ENCODE measurements at places on chromosomes 2 and 18.

DNA sequence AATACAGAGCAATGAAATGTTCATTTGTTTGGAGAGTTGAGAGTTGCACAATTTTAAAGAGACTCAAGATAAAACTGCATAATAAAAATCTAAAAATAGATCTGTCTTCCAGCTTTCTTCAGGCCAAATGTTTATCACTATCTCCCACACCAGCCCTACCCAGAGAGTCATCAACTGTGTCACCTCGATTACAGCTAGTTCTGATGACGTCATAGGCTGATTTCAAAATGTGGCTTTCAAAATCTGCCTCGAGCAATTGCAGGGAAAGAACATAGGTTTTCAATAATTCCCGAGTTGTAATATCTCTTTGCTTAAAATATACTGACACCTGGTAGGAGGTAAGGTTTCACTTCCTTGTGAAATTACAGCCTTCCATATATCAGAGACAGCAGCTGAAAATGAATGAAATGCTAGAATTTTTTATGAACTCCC is 677.6 kb upstream of the ID2 start:
- DNase-seq, result peak; percentile 38

- no peak for DNase-seq
Observed at GRCh38 chr18:7523772-7524171, 43.3 kb upstream of the PTPRM start.

GRCh38 chr2:190974629-190975361 is 39.2 kb downstream of the STAT1 start:
- DNase-seq, result no peak

DNA sequence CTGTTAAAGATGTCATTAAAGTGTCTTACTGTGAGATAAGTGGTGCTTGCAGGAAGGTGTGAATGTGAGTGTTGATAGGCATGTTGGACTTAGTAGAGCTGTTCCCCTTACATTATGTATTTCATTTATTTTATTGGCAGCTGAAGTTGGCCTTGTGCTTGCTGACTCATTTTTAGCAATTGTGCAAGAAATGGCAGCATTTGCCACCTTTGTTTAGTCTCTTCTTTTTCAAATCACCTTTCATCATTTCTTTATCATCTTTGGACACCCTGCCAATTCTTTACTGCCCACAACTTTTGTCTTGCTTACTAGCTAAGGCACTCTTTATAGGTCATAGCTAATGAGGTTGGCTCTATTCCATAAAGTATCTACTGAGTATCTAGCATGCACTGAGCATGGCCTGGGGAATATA is 130.3 kb upstream of the LYPD6 start:
- DNase-seq, result no peak

DNA sequence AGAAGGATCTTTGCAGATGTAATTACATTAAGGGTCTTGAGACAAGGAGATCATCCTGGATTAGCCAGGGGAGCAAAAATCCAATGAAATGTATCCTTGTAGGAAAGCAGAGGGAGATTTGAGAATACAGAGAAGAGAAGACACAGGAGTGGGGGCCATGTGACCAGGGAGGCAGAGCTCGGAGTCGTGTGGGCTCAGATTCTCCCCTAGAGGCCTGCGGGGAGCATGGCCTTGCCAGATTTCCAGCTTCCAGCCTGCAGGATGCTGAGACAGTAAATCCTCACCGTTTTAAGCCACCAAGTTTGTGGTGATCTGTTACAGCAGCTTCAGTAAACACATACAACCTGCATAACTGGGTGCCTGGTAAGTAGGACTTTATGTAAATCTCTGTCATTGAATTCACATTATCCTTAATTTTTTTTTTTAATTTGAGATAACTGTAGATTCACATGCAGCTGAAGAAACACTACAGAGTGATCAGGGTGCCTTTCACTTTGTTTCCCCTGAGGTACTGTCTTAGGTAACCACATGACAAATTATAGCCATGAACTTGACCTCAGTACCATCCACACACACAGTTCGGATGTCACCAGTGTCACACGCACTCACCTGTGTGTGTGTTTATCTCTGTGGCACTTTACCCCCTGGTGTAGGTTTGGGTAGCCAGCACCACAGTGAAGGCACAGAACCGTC is 138.4 kb upstream of the HDAC4 start:
- no peak for DNase-seq

DNA sequence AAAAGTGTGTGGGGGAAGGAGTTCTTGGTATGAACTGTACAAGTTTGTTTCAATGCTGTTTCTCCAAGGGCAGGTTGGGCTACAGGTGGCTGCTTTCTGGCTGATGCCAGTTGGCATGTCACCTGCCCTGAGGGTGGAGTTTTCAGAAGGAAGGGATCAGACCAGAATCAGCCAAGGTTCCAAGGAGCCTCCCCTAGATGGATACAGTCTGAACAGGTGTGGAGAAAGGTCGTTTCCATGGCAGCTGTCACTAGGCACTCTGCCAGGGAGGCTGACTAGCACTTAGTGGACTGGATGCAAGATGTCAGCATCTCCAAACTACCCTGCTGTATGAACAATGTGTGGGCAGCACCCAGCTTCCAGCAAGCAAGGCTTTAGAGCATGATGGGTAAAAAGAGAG is 444.4 kb upstream of the HNRNPA3 start:
- no peak for DNase-seq

DNA sequence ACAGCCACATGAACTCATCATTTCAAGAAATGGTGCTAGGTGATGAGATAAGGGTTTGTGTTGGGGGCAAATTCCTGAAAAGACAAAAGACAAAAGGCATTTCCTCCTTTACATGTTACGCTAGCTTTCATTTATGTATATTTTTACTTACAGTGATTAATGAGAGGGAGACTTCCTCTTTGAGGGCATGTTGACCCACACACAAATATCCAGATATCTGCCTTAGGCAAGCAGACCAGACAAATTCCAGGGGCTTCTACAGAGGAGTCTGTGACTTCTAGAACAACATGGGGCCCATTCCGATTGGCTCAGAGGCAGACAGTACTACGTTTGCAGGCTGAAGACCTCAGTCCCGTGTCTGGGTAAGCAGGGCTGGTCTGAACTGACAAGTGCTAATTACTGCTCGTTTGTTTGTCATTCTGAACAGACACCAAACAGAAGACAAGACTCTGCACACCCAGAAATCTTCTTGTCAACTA is 74.8 kb upstream of the ST6GAL2 start:
- no peak for DNase-seq

- DNase-seq, result no peak
Observed at GRCh38 chr18:35158728-35159450, 81.9 kb upstream of the ZNF397 start.

- DNase-seq, result no peak
Observed at GRCh38 chr18:38198956-38199355, 633.4 kb upstream of the CELF4 start.

GRCh38 chr18:48037481-48038271 is 107.2 kb upstream of the SMAD2 start:
- DNase-seq, result no peak

DNA sequence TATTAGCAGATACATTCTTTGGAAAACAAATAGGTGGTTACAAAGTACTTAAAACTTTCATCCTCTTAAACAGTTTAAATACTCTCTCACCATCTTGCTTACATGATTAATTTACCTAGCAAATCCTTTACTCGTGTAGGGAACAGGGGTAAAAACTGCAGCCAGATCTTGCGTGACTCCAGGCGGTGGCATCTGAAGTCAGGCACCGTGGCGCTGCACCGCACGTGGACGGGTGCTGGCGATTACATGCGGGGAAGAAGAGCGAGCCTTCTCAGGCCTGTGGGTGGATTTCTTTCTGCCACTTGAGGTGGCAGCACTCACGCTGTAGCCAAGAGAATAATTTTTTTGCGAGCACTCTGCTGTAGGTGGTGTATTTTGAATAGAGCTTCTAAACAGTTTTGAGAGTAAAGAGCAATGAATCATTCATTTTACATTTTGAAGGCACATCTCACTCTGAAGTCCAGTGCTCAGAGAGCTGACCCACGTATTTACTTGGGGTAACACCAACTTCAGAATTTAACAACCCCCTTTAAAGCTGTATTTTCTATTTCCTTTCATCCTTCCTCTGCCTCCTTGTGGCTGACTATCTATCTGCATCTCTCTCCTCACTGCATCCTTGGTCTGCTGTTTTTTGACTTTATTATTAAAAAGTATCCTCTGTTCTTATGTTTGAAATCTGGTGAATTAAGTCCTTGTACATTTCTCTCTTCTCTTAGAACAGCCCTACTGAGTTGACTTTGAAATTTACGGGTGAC is 68.9 kb downstream of the EPAS1 start:
- no peak for DNase-seq

DNA sequence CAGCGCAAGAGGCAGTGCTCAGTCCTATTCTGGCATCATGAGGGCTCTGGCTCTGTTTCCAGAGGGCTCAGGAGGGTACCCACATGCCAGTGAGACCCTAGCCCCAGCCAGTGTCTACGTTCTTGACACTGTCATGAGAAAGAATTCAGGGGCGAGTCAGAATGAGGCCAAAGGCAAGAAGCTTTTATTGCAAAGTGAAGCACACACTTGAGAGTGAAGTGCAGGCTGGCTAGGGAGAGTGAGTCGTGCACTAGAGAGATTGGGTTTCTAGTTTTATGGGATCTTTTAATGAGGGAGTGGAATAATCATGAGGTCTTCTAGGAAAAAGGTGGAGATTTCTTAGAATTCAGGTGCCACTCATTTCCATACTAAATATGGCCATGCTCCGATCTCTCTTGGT is 164.1 kb downstream of the DCDC2C start:
- no peak for DNase-seq

DNA sequence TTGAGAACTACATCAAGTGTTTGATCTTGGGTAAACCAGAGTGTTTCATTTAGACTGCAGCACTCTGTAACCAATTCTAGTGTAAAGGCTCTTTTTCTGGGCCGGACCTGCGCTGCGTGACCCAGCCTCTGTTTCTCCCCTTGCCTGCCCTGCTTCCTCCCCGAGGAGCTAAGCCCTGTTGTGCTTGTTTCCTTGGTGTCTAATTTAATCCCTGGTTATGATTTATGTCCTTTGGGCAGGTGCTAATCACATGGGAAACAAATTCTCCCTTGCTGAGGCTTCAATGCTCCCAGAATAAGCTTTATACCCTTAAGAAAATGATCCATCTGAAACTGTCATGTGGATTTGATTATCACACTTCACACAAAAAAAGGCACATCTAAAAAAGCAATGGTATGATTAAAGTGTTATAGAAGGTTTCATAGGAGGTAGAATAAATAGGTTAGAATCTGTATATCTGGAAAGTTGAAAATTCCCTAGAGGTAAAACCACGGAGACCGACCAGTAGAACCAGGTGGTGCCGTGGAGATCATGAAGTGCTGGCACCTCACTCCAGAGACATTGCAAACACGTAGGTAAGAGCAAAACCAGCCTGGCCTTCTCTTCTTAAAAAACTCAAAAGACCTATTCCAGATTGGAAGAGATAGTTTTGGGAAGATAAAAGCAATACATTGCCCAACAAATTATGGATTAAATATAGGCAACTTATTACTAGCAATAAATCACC is 31.0 kb upstream of the SLC9A2 start:
- no peak for DNase-seq

- peak; percentile 23 for DNase-seq
Observed at GRCh38 chr2:171835386-171835785, 58.7 kb downstream of the SLC25A12 start.

Data from fibroblast of the conjunctiva (primary cell).